ENCODE measurements at places on chromosomes 5 and 9. TPM values are rescaled to one million over a fixed set of nuclear protein-coding genes. Genes with fewer than 3 reads are reported as not detected.

The TRIO gene
- 30.1 TPM for total RNA-seq

The PCSK5 gene
- total RNA-seq = 1.5 TPM

The LCN12 gene
- 2.1 TPM for total RNA-seq

The SPINK6 gene
- not detected for total RNA-seq

The CTNND2 gene
- not detected for total RNA-seq

The EDIL3 gene
- not detected for total RNA-seq

The MTX3 gene
- 18.0 TPM for total RNA-seq

The PCDHAC2 gene
- not detected for total RNA-seq

The ZDHHC21 gene
- total RNA-seq = 14.2 TPM

DNA sequence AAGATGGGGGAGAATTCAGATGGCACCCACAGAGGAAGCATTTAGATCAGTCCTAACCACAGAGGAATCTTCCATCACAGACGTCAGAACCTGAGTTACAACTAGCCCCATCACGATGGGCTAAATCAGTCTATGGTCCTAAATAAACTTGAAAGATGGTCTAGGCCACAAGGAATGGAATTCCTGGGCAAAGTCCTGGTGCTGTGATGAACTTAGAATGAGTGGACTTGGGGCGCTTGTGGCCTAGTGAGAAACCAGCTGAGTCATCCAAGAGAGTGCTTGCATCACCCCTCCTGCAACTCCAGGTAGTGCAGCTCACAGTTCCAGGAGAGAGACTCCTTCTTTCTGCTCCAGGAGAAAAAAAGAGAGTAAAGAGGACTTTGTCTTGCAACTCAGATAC lies 722.9 kb upstream of the RGMB start:
- DNase-seq = no peak

- DNase-seq = no peak
Measured at GRCh38 chr9:30075451-30076199, 2308.8 kb upstream of the ACO1 start.

DNA sequence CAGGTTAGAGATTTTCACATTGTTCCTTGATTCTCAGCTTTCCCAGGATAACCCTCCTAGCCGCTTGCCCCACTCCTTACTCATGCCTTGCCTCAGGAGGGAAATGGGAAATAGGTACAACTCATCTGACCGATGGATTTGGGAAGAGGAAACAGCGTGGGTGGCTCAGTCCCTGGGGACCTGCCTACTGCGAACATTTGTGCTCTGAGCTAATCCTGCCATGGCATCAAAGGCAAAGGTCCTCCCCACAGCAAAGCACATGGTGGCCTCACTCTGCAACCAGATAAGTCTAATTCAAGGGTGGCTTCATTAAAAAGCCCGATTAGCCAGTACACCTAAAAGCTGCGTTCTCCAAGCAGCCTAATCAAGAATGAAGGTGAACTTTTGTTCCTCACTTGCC lies 82.4 kb upstream of the ADRA1B start:
- DNase-seq = no peak

GRCh38 chr5:77630114-77630680 lies 8.3 kb downstream of the OTP start:
- DNase-seq = peak; percentile 49

DNA sequence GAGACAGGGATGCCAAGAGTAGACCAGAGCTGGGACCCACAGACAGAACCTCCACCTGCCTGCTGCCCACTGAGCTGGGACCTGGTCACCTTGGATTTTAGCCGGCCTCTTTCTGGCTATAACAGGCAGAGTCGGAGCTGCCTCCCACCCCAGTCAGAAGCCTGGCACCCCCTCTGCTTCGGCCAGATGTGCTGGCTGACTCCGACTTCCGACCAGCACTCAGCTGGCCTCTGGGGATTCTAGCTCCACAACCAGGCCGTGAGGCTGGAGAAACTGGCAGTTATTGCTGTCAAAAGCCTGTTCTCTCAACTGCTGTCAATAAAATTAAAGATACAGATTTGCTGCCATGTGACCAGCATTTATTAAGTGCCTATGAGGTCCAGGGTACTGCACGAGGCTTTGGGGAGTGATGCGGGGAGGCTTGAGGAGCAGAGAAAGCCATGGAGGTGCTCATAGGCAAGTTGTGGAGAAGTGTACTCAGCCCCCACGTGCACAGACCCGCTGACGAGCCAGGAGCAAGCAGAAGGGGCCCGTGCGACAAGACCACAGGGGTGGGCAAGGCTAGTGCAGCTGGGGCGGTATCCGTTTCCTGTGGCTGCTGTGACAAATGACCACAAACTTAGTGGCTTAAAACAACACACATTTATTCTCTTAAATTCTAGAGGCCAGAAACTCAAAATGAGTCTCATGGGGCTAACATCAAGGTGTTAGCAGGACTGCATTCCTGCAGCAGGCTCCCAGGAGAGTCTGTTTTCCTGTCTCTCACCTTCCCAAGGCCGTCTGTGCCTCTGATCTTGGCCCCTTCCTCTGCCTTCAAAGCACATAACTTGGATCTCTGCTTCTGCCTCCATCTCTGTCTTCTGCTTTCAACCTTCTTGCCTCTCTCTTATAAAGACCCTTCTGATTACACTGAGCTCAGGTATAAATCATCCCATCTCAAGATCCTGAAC lies 13.1 kb downstream of the GFI1B start:
- no peak for DNase-seq

- DNase-seq = no peak
Measured at GRCh38 chr5:160266752-160267345, 37.5 kb downstream of the FABP6 start.

DNA sequence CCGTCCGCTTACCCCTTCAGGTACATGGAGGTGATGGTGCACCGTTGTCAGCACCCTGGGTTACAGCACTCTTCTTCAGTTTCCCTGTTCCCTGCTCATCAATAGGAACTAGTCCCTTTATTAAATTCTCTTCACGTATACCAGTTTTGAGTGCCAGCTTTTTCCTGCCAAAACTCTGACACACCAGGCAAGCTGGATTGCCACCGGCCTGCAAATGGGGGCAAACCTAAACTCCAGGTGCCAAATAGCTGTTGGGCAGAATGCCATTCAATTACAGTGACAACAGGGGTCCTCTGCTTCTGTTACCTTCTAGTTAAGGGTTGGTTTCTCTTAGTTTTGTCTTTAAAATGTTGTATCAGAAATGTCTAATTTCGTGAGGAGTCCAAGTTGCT lies 400.4 kb downstream of the OSTF1 start:
- no peak for DNase-seq

- no peak for DNase-seq
Measured at GRCh38 chr9:120899490-120900068, 22.6 kb upstream of the PHF19 start.

DNA sequence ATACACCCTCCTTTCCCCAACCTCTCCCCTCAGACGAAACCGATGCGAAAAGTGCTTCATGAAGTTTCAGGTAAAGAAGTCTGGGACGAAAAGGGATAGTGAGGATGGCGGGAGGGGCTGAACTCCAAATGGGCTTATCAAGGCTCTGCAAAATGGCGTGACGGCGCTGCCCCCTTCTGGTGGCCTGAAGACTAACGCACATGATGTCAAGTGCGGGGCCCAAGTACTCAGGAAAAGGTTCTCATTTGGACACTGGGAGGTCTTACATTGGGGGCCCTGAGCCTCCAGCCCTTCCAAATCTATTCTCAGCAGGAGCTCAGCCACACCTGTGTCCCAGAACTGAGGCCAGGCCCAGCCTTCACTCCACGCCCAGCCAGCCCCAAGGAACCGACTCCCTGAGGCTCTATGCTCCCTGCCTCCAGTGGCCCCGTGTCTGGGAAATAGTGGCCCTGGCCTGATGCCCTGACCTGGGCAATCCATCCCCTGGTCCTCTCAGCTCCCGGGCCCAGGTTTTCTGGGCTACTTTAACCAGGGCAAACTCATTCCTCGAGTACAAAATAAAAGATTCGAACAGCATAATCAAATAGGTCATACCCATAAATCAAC lies 119.9 kb downstream of the KCNIP1 start:
- no peak for DNase-seq

- no peak for DNase-seq
Measured at GRCh38 chr9:83339435-83339834, 198.8 kb downstream of the FRMD3 start.

- DNase-seq = no peak
Measured at GRCh38 chr5:56369361-56369811, 136.3 kb upstream of the ANKRD55 start.

- DNase-seq = no peak
Measured at GRCh38 chr5:66959653-66960052, 236.9 kb downstream of the CD180 start.

DNA sequence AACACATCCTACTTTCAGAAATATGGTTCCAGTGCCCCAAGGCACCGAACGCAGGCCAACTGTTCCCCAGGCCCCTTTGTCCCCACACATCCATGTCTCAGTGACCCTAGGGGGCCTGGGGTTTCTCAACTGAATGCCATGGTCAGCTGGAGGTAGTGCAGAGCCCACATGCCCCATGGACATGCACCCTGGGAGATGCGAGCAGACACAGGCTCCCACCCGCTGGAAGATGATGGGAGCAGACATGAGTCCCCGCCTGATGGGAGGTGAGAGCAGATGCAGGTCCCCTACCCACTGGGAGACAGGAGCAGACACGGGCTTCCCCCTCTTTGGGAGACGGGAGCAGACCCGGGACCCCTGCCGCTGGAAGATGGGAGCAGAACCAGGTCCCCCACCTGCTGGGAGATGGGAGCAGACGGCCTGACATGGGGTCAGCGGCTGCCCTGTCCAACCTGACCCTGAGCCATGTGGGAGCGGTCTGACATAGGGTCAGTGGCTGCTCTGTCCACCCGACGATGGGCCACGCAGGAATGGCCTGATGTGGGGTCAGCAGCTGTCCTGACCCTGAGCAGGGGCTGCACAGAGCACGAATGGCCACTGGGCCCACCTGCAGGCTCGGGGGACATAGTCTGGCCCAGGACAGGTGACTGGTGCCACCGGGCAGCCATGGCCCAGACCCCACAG lies 18.4 kb downstream of the ZDHHC11B start:
- no peak for DNase-seq

DNA sequence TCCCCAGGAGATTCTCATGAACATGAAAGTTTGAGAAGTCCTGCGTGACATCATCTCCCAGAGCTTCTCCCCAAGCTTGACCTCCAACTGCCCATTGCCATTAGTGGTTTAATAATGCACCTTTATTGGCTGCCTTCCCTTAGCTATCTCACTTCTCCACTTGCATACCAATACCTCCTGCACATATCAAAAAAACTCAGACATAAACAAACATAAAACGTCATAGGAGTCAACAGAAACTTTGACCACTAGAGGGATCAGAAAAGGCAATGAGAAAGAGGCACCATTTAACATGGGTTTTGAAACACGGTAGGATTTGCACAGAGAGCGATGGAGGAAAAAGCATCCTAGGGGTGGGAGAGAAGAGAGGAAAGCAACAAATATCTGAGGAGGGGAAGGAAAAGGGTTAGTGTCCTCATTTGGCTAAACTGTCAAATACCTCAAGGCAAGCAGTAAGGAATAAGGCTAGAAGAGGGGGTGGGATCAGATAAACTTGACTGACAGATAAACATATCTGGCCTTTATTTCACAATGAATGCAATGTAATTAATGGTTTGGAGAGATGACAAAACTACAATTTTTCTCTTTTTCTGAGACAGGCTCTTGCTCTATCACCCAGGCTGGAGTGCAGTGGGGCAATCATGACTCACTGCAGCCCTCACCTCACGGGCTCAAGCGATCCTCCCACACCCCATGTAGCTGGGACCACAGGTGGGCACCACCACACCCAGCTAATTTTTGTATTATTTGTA lies 27.0 kb downstream of the GNAQ start:
- DNase-seq = no peak

- DNase-seq = no peak
Measured at GRCh38 chr9:127384016-127384730, 12.8 kb upstream of the SLC2A8 start.

GRCh38 chr9:19922476-19923118 lies 133.8 kb upstream of the SLC24A2 start:
- DNase-seq = no peak

GRCh38 chr9:70121818-70122436 lies 78.3 kb downstream of the MAMDC2 start:
- no peak for DNase-seq

GRCh38 chr5:169893571-169893970 lies 86.7 kb downstream of the INSYN2B start:
- DNase-seq = no peak

GRCh38 chr5:164663198-164663989 lies 1158.0 kb downstream of the MAT2B start:
- no peak for DNase-seq

- no peak for DNase-seq
Measured at GRCh38 chr9:76296561-76297310, 97.5 kb downstream of the RFK start.

DNA sequence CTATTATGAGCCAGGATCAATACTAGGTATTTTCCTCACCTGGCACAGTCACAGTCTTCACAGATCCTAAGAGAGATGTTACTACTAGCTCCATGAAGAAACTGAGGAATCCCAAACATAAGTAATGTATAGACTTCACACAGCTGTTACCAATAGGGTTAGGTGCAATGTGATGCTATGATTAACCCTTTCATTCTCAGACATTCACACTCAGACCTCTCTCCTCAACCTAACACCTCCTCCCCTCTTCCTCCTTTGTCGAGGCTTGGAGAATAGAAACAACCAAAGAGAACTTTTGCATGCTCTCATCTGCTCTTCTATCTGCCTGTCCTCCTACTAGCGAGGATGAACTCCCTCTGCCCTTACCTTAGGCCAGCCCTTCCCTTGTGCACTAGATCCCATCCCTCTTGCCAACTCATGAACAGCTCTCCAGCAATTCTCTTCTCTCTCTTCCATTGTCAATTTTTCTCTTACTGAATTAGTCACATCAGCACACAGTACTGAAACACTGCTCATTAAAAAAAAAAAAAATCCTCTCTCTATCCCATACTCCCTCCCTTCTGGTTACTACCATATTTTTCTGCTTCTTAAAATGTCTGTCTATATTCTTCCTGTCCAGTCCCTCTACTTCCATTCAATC lies 47.7 kb downstream of the MAPKAP1 start:
- no peak for DNase-seq

DNA sequence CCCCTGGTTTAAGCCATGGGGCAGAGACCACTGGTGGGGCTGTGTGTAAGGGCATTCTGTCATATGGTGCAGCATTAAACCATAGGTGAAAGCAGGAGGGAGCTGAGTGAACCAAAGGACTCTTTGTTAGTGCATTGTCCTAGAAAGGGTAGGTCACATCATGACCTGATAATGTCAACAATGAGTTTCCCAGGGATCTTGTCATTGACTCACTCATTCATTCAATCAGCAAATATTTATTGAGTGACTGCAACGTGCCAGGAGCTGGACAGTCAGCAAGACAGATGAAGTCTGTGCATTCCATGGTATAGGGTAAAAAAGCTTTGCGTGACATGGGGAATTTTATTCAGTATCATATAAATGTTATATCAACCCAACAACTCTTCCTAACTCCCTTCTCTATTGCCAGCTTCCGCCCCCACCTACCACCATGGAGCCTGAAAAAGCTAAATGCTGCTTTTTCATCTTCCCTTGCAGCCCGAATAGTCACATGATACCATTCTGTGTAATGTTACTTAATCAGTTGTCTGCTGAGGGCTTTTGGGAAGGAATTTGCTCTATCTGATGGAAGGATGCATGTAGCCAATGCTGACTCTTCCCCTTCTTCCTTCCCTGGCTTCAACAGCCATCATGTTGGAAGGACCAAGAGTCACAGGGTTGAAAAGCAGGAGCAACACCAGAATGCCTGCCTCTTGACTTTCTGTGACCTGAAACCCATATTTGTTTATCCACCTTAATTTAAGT lies 11.5 kb upstream of the OTULINL start:
- DNase-seq = no peak

Measured in activated T-helper 2 cell treated with anti-CD3 and anti-CD28 coated beads, Interferon-gamma antibody, Interleukin-2, Interleukin-4, amounts not matched to agents 10 μg/mL and 5 μg/mL and 100 μg/mL, durations not matched to agents 14 hours and 24 hours and 36 hours (primary cell).